ENCODE measurements at places on chromosomes 4 and X.

- DNase-seq: no peak
Observed at GRCh38 chr4:108532187-108532586, 88.2 kb upstream of the RPL34 start.

DNA sequence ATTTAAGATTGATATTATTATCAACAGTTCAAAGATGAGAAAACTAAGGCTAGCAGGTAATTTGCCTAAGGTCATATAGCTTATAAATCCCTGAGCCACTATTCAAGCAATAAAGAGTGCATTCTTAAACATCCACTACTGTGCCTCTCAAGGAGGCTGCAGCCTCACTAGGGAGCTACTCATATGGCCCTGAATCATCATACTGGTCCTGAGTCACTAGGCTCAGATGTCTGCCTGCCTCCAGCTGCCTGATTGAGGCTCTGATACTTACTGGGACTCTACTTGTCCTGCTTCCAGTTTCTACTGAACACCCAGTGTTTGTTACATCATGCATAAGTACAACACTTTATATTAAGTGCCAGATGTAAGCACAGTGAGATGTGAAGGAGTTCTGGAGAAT, 110.7 kb downstream of the AASDH start:
- no peak for DNase-seq

GRCh38 chr4:157057218-157057617, 18.7 kb upstream of the GLRB start:
- no peak for DNase-seq

- DNase-seq: no peak
Observed at GRCh38 chr4:48431401-48431800, 51.7 kb upstream of the SLC10A4 start.

Measured in activated CD8-positive, alpha-beta memory T cell treated with anti-CD3 and anti-CD28 coated beads for 4 hours (primary cell).